ENCODE measurements at places on chromosomes 11 and 22.

DNA sequence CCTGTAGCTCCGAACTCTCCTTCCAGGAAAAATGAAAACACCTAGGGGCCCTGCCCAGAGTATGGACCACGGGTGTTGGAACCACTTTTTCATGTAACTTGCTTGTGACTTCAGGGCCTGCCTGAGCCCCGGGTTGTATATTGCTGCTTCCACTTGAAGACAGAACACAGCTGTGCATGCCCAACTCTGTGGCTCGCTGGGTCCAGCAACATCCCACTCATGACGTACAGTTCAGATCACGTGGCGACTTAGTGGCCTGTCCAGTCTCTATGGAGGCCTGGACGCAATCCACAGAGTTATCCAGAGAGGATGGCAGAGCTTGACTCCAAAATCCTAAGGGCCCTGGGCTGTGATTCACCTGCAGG lies 6.8 kb downstream of the C11orf21 start:
- no peak for DNase-seq

GRCh38 chr11:109731451-109731850 lies 309.5 kb downstream of the C11orf87 start:
- DNase-seq = no peak

DNA sequence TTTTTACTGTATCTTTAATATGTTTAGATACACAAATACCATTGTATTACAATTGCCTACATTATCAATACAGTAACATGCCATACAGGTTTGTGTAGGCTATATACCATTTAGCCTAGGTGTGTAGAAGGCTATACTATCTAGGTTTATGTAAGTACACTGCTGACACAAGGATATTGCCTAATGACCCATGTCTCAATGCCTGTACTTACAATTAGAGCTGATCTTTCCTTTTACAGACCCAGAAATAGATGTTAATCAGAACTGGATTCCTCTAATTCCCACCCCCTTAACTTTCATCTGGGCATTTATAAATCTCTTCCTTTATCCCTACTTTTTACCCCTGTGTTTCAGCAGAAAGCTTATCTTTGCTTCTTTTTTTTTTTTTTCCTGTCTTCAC lies 229.5 kb downstream of the METTL15 start:
- DNase-seq = no peak

GRCh38 chr11:117278347-117278746 lies 12.8 kb upstream of the BACE1-AS start:
- no peak for DNase-seq

GRCh38 chr11:2158296-2158737 lies 2.7 kb downstream of the INS start:
- no peak for DNase-seq
